ENCODE measurements at places on chromosomes 12 and 14.

DNA sequence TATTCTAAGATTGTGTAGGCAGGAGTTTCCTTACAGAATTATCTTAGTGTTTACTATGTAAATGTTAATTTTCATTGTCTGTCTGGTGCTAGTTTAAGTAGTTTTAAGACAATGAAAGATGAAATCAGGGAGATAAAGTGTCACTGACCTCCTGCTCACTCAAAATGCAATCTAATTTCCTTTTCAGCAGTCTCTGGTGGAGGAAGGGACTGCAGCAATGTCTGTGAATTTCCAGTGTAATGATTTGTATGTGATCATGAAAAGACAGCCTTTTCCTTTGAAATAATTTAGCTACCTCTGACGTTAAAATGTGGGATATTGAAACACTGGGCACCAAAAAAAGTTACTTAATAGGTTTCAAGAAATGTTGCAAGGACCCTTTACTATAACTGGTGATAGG lies 779.7 kb upstream of the FLRT2 start:
- DNase-seq: no peak

- DNase-seq: no peak
Observed at GRCh38 chr14:66076176-66076575, 410.0 kb upstream of the CCDC196 start.

DNA sequence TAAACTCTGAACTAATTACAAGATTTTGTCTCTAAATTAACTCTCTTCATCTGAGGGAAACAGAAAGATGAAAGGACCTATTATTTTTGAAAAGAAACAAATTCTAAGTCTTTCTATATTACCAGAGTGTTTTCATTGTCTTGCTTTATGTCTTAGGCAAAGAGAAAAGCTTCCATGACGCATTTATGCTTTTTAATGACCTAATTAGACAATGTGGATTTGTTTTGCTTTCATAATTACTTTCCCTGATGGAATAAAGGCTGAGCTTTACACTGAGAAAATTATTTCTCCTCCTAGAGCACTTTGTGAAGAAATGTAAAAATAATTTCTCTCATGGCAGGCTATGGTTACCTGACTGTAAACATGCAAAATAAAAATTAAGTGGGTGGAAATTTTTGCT lies 138.0 kb upstream of the SLCO1C1 start:
- no peak for DNase-seq

- no peak for DNase-seq
Observed at GRCh38 chr14:91230397-91231035, 14.0 kb downstream of the GPR68 start.

DNA sequence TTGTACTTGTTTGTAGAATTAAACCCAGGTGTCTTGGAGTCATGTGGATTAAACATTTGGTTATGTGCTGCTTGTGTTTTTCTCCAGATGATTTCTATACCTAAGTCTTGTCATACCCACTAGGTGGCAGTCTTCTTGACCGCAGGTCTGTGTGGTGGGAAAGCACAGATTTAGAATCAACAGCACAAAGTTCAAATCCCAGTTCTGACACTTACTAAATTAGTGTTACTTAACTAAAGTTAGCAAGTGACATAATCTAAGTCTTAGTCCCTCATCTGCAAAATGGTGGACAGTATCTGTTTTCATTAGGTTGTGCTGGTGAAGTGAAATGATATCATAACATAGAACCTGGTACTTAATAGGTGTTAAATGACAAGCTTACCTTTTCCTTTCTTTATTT lies 151.0 kb upstream of the ARHGAP5 start:
- no peak for DNase-seq

- no peak for DNase-seq
Observed at GRCh38 chr14:44896275-44897040, 65.3 kb downstream of the KLHL28 start.

DNA sequence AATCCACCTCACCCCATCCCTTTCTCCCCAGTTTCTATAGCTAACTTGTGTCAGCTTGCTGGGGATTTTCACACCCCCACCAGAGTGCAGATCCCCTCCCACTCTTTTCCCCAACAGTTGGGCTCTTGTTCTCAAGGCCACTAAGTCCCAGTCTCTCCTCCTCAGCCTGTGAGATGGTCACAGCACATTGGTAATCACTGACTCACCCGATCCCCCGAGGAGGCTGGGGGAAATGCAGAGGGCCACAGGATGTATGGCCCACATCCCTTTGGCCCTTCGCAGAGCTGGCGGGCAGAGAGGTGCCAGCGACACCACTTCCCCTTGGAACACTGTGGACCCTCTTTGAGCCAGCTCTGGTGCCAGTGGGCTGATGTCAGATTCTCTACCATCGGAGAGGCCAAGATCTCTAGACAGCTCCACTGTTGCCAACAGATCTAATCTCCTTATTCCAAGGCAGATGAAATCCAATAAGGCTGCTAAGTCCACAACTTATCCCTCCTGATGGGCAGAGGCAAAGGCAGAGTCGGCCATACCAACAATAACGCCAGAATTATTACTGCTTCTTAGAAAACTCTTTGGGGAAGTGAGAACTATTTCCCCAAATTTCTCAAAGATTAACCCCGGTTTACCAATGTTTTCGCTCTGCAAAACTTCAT lies 1.6 kb downstream of the FMNL3 start:
- peak; percentile 54 for DNase-seq

GRCh38 chr12:50859621-50860310 lies 17.0 kb downstream of the TMPRSS12 start:
- DNase-seq: no peak

GRCh38 chr14:90087433-90087832 lies 25.6 kb downstream of the KCNK13 start:
- DNase-seq: no peak

DNA sequence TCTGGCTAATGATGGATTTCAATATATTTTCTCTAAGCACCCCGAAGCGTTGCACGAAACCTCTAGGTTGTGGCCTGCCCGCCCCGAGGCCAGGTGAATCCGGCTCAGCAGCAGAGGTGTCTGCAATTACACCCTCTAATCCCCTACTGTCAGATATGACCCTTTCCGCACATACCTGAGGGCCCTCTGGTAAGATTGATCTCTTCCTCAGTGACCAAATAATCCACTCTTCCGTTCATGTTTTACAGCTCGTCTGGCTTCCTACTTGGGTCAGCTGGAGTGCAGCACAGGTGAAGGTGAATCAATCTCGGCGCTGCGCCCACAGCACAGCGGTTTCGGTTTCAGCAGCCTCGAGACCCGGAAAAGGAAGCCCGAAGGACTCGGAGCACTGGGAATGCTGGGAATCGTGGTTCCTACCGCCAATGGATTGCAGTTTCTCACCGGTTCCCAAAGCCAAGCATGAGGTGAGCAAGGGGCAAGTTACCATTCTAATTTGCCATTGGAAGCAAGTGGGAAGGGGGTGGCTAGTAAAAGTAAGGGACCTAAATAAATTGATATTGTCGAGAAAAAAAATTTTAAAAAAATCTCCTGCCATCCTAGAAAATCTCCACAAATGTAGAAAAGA lies at the start of gene SYNJ2BP:
TSS of gene SYNJ2BP (minus strand) at position 366 of the 625 bp plus-strand sequence. CDS start at position 239, 127 bp downstream.
- DNase-seq: peak; percentile 57

GRCh38 chr12:51836827-51837173 lies 11.7 kb downstream of the FIGNL2 start:
- no peak for DNase-seq

DNA sequence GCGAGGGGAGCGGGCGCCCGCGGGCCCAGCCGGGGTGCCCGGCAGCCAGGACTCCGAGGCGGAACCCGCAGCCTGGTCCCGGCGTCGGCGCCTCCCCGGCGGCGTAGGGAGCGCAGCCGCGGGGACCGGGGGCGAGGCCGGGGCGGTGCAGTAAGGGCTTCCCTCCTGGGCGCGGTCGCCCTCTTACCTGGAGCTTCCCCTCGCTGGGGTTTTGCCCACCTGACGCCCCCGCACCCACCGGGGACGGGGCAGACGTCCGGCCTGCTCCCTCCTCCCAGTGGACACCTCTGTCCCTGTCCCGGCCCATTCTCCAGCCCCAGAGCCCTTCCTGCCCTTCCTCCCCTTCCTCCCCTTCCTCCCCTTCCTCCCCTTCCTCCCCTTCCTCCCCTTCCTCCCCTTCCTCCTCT lies 413 bp upstream of the TUBA1C start:
- peak; percentile 66 for DNase-seq

DNA sequence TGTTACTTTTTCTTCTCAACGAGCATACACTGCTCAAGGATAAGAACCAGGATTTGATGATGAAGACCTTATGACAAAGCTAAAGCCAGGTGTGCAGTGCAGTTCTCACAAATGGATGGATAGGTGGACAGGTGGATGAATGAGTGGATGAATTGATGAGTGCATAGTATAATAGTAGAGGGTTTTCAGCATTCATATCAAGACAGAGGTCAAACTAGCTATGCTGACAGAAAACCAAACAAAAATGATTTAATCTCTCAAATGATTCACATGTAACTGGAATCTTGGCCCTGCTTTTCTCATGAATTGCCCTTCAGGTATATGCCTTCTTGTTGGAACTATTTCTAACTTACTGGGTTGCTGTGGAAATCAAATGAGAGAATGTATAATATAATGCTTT lies 240.9 kb downstream of the BCAT1 start:
- DNase-seq: no peak

GRCh38 chr12:91574975-91575374 lies 392.4 kb upstream of the DCN start:
- DNase-seq: no peak

- no peak for DNase-seq
Observed at GRCh38 chr12:24378548-24379407, 429.3 kb upstream of the SOX5 start.

GRCh38 chr12:12331244-12331771 lies 18.7 kb downstream of the MANSC1 start:
- no peak for DNase-seq

DNA sequence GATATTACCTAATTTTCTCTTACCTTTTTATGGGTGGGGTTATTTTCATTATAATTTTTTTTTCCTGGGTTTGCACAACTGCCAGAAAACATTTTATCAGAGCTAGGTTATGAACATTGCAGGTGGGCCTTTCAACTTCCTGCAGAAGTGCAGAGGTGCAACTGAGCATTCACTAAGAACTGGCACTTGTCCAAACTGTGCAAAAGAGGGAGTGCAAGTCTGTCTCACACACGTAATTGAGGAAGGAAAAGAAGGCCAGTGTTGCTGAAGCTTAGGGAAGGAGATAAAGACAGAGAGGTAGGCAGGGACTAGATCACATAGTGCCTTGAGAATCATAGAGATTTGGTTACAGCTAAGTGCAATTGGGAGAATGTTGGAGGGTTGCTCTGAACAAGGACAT lies 14.1 kb upstream of the AMN1 start:
- DNase-seq: no peak

- DNase-seq: no peak
Observed at GRCh38 chr12:31906557-31907301, 52.5 kb upstream of the RESF1 start.

- DNase-seq: no peak
Observed at GRCh38 chr12:38926501-38926900, 21.1 kb upstream of the CPNE8 start.

- DNase-seq: no peak
Observed at GRCh38 chr12:116735084-116735483, 2.8 kb downstream of the SPRING1 start.

- DNase-seq: no peak
Observed at GRCh38 chr12:103282124-103282523, 213.6 kb downstream of the C12orf42 start.

DNA sequence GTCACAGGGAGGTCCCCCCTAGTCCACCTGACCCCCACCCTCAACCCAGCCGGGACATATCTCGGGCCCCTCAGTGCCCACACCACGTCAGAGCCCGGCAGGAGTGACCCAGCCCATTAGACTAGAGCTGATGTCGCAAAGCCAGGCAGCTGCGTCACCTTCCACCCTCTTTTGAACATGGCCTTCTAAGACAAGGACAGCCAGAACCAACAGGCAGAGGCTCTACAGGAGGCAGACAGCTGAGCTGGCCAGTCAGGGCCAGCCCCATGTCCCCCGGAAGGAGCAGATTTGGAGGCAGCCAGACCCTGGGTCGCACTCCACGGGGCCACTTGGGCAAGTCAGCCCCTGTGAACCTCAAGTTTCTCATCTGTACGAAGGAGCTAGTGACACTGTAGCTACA lies 44.1 kb downstream of the SCARB1 start:
- DNase-seq: no peak

DNA sequence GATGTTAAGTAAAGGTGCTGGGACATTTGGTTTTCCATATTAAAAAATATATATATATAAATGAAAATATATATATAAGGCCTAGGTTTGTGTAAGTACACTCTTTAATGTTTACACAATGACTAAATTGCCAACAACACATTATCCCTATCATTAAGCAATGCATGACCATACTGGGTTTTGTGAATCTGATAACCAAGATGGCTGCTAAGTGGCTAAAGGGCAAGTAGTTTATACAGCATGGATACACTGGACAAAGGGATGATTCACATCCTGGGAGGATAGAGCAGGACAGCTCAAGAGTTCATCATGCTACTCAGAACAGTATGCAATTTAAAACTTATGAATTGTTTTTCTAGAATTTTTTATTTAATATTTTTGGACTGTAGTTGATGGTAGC lies 89.3 kb downstream of the FIGNL2 start:
- no peak for DNase-seq

GRCh38 chr14:23009939-23010726 lies at the start of gene C14orf93:
TSS of gene C14orf93 (minus strand) at chr14:23010143. CDS start at chr14:22999023, 11,120 bp downstream.
- peak; percentile 90 for DNase-seq

DNA sequence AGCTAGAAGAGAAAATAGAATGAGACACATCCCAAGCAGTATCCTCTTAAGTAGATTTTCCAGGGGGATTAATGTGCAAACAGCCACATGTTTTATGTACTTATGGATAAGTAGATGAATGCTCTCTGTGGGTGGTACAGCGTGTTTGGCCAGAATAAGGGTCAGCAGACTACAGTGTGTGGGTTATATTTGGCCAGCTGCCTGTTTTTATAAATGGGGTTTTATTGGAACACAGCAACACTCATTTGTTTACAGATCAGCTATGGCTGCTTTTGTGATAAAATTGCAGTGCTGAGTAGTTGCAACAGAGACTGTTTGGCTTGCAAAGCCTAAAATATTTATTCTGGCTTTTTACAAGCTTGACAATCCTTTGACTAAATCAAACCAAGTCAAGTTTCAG lies 780.2 kb upstream of the SEL1L start:
- no peak for DNase-seq

DNA sequence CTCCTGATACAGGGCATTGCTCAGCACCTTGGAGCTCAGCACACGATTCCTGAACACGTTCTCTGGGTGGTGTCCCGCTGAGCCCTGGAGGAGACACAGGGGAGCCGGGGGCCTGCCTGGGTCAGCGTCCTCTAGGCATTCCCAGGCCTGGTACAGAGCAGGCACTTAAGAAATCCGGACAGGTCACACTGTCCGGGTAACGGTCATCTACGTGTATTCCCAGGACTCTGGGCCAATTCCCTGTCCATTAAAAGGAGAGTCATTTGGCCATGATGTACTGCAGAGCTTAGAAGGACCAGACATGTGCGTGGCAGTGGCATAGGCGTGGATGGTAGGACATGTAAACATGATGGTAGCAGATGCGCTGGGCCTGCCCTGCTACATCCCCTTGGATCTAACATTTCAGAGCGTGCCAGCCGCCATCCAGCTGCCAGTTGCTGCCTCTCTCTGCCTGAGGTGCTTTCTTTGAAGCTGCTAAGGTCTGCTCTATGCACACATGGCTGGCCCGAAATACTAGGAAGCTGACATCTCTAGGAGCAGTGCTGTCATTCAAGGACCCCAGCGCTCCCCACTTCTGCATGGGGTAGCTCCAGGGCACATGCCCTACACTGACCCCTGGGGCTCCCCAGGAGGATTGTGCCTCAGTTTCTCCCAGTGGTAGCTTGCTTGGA lies 273.1 kb upstream of the RTL1 start:
- no peak for DNase-seq

All from stimulated activated naive CD8-positive, alpha-beta T cell treated with anti-CD3 and anti-CD28 coated beads, Interleukin-15, Interleukin-2, amounts not matched to agents 100 U/mL and 50 U/mL, for 24 hours (primary cell).